Right ventricle myocardium inferior (tissue), 1 donor: ENCODE measurements at places on chromosomes 2 and 18.
A peak's percentile ranks its signal among the peaks of the same experiment; 100 is the strongest.

DNA sequence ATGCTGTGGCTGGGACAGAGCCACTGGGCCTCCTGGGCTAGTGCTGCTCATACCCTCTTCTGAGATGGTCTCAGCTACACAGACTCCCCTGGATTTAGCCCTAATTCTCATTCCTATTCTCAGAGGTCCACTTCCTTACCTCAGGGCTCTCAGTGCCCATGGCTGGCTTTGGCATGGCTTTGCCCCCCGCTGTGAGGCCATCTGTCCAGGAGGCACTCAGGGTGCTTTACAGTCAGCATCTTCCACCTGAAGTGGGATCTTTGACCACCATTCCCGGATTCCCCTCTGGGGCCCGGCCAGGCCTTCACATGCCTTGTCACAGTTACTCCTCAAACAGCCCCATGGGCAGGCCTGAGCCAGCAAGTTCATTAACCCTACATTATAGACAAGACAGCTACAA is 161.8 kb downstream of the CELF4 start:
- DNase-seq = no peak

GRCh38 chr2:112730216-112730615 is 9.4 kb downstream of the NT5DC4 start:
- DNase-seq = no peak

DNA sequence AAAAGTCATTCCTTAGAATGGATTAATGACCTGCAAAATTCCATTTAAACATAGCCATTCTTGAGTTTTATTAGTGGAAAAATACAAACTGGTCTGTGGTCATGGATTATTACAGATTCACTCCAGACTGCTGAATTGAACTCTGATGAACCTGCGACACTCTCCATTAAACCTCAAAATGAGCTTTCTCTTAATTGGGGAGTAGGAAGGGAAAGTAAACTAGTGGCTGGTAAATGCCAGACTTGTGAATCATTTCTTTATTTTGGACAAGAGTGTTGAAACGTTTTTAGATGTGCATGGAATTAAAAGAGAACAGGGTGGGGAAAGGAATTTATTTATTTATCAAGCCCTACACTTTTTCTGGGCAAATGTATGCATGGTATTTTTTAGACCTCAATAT is 321.2 kb upstream of the FANCL start:
- no peak for DNase-seq

DNA sequence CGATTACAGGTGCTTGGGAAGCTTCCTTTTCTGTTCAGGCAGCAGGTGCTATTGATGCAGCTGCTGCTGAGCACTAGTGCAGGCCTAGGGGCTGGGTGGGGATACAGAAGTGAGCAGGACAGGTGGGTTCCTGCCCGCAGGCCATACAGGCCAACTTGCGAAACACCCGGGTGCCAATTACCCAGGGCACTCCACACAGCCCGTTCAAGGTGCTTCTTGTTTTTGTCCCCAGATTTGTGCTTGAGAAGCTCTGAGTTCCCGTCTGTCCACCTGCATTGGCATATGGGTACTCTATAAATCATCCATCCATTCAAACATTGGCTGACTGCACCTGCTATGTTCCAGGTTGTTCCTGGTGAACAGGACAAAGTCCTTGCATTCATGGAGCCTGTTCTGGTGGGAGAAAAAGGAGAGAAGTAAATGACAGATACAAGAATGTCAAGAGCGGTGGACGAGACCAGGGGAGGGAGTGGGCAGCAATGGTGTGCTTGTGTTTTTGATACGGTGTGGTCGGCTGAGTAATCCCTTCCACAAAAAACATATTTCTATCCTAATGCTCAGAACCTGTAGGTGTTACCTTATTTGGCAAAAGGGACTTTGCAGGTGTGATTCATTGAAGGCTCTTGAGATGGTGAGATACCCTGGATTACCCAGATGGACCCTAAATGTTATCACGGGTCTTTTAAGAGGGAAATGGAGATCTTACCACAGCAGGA is 31.4 kb downstream of the SH3BP4 start:
- DNase-seq = no peak

- DNase-seq = no peak
Observed at GRCh38 chr2:200463452-200463851, 46.4 kb downstream of the KCTD18 start.

GRCh38 chr2:178891959-178892485 is 84.8 kb upstream of the TTN start:
- no peak for DNase-seq

DNA sequence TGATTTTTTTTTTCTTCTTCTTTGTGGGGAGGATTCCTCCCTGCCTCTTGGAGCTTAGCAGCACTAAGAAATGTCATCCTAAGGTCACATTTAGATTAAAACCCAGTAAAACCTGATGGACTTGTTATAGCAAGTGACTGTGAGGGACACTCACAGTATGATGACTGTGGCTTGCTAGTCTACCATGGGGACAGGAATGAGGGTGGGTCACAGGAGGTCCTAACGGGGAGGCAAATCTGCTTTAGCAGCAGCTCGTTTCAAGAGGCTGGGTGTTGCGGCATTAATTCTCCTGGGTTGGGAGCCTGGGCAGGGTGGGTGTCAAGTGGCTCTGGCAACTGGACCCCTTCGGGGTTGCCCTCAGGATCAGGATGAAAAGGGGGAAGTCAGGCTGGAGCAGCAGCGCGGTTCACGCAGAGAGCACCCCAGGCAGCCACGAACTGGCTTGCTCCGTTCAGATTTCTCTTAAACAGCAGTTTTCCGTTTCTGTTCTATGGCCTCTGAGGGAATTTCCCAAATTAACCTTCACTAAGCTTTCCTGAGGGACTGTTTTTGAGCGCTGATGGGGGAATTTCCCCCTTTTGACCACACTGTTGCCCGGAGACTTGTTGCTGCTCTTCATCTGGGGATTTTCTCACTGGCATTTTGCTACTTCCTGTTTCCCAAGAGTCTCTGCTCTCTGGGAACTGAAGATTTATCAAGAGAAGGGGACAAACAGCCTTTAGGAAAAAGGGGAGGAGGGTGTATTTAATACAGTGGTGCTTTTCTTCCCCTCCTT is 59.8 kb upstream of the PELI1 start:
- DNase-seq = peak; percentile 82

- DNase-seq = no peak
Observed at GRCh38 chr2:207796585-207797350, 27.1 kb upstream of the FZD5 start.

DNA sequence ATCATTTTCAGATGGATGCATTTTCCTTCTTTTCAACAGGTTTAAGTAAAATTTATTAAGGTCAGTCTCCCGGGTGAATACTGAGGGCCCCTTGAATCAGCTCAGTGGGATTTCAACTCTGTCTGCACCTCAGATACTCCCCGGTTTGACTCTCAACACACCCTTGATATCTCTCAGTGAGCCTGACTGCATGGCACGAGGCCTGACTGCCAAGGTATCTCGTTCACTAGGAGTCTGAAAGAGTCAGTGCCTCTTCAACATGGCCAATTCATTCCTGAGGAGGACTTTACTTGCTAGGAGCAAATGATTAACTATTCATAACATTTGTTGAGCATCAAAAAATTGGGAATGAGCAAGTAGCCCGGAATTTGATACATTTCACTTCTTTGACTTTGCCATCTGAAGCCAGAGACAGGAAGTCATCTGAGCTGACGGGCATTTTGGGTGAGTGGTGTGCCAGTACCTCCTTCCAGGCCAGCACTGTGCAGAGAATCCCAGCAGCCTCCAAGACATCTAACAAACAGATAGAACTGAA is 81.0 kb downstream of the VAPA start:
- DNase-seq = no peak

- no peak for DNase-seq
Observed at GRCh38 chr2:218476676-218477075, 57.8 kb downstream of the VIL1 start.

- no peak for DNase-seq
Observed at GRCh38 chr2:138752197-138752956, 27.8 kb downstream of the NXPH2 start.

- DNase-seq = no peak
Observed at GRCh38 chr2:224287531-224287930, 114.4 kb downstream of the FAM124B start.

GRCh38 chr2:41626936-41627335 is 420.9 kb upstream of the PKDCC start:
- no peak for DNase-seq

- no peak for DNase-seq
Observed at GRCh38 chr18:23861805-23862470, 152.6 kb upstream of the TTC39C start.

GRCh38 chr2:65425276-65425675 is 7.1 kb downstream of the SPRED2 start:
- DNase-seq = no peak

GRCh38 chr18:62625019-62625418 is 90.3 kb upstream of the PHLPP1 start:
- no peak for DNase-seq

DNA sequence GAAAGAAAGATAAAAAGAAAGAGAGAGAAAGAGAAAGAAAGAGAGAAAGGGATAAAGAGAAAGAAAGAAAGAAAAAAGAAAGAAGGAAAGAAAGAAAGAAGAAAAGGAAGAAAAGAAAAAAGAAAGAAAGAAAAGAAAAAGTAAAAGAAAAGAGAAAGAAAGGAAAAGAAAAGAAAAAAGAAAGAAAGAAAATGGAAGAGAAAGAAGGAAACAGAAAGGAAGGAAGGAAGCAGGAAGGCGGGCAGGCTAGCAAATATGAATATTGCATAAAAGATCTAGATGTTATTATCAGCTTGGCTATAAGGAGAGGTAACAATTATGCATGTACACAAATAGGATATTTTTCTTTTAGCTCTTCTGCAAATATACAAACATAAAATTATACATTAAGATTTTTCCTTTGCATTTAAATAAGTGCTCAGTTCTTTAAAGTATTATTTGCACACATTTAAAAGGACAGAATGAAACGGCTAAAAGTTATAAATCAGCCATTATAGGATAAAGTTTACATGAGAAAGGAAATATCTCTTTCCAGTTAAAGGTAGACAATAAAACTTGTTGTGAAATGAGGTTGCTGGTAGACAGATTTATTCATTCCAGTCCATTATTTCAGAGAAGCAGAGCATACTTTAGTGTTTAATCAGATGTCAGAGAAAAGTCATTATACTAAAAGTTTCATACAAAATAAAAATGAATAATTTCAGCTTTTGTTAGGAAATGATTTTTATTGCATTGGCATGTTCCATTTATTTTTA is 511.4 kb downstream of the KCNJ3 start:
- no peak for DNase-seq

DNA sequence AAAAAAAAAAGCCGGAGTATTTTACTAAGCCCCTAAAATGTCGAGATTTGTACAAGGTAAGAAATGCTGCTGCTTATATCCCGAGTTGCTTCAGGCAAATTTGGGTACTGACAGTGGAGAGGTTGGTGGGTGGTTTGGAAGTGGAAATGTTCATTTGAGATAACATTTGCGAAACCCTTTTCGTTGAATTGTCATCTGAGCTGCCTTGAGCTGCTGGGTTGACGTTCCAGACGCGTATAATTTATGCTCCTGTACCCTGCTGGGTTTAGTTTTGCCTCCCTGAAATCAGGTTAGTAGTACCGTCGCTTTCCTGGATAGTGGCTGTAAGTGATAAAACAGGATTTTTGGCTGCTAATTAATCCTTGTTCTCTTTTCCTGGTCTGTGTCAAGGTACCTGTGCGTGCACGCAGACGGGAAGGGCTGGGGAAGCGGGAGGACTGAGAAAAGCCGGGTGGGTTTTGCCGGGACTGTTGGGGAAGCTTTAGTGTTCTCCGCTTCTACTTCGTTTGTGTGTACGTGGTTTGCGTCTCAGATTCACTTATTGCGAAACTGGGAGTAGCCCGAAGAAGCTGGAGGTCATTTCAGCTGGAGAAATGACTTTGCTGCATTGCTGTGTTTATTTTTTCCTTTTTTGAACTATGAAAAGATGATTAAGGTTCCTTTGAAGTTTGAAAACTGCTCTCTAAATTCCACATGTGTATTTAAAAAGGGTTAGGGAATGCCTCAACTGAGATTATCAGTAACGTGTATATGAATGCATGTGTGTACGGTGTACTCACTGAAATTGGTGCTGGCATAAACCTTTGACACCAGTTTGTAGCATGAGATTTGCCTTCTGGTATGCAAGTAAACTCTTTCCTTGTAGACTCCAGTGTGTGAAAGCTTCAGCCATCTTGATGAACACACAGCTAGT is 709 bp downstream of the UGP2 start:
- DNase-seq = peak; percentile 66

GRCh38 chr18:79093986-79094385 is 24.8 kb downstream of the ATP9B start:
- no peak for DNase-seq

DNA sequence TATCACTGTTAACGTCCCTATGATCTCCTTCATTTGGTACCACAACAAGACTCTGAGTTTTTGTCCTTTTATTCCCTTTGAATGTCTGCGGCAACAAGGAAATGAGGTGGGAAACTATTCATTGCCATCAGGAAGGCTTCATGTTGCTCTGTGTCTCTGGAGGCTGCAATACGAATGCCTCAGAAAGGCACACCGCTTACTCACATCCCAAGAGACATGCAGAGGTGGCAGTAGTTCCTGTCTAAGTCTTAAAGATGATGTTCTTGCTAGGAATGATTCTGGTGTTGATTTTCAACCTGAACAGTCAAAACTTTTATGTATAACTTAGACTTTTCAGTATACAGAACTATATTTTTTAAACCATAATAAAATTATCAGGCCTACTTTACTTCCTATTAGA is 24.0 kb downstream of the CNTNAP5 start:
- DNase-seq = no peak

DNA sequence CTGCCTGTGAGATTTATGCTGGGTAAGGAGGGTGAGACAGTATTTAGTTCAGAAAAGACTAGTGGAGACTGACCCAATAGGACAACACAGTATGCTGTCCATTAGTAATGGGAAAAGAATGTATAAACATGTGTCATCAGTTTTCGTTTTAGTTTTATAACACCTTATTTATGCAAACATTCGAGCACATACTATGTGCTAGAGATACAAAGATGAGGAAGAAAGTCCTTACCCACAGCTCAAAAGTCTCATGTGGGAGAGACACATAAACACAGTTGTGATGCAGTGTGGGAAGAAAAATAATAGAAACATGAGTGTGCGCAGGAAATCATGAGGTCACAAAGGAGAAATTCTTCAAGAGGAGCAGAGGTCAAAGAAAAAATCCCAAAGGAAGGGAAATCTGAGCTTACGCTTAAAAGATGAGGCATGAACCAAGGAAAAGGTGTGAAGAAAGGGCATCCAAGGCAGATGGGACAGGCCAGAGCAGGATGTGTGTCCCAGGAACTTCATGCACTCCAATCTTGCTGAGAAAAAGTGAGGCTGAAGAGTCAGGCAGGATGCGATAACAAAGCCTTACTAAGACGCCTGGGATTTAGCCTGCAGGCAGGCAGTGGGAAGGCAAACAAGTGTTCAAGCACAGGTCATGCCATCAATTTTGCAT is 8.1 kb downstream of the METTL21A start:
- no peak for DNase-seq

- DNase-seq = no peak
Observed at GRCh38 chr2:66507673-66508201, 72.8 kb downstream of the MEIS1 start.

DNA sequence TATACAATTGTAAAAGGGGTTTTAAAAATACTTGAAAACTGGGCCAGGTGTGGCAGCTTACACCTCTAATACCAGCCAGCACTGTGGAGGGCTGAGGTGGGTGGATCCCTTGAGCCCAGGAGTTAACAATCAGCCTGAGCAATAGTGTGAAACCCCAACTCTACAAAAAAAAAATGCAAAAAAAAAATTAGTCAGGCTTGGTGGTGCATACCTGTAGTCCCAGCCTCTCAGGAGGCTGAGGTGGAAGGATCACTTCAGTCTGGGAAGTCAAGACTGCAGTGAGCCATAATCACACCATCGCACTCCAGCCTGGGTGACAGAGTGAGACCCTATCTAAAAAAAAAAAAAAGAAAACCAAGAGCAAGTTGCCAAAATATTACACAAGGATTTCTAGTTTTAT is 182.7 kb downstream of the UBE2E3 start:
- DNase-seq = no peak

- DNase-seq = no peak
Observed at GRCh38 chr18:12774982-12775381, 72.1 kb downstream of the PSMG2 start.
